ENCODE measurements at places on chromosomes 5 and 9. TPM values are rescaled to one million over a fixed set of nuclear protein-coding genes. Genes with fewer than 3 reads are reported as not detected.

PCDHGB1 gene
- total RNA-seq = 16.8 TPM

VLDLR gene
- 46.4 TPM for total RNA-seq

ST8SIA4 gene
- 36.2 TPM for total RNA-seq

DRD1 gene
- total RNA-seq = 1.3 TPM

CERCAM gene
- total RNA-seq = 11.5 TPM

CATSPER3 gene
- 0.45 TPM for total RNA-seq

ELP1 gene
- total RNA-seq = 53.3 TPM

CCDC187 gene
- 0.09 TPM for total RNA-seq

LVRN gene
- 3.1 TPM for total RNA-seq

CBY3 gene
- total RNA-seq = 0.64 TPM

OR1J2 gene
- not detected for total RNA-seq

C8G gene
- not detected for total RNA-seq

UNC13B gene
- 21.1 TPM for total RNA-seq

SPATA31A3 gene
- not detected for total RNA-seq

SELENOP gene
- 82.0 TPM for total RNA-seq

C5orf58 gene
- not detected for total RNA-seq

TMEM38B gene
- 19.3 TPM for total RNA-seq

PCDHA1 gene
- 7.5 TPM for total RNA-seq

PTPN3 gene
- total RNA-seq = 3.4 TPM

EIF4EBP3 gene
- total RNA-seq = not detected

SH3TC2 gene
- 2.6 TPM for total RNA-seq

DNAH5 gene
- 2.6 TPM for total RNA-seq

PCDHB10 gene
- total RNA-seq = 15.6 TPM

FGF18 gene
- 0.36 TPM for total RNA-seq

SLC25A48 gene
- 0.91 TPM for total RNA-seq

CMBL gene
- total RNA-seq = 10.0 TPM

TMEFF1 gene
- total RNA-seq = 38.7 TPM

GRIA1 gene
- total RNA-seq = 171 TPM

DOCK8 gene
- total RNA-seq = 1.8 TPM

C1QTNF3 gene
- 52.7 TPM for total RNA-seq

P4HA2 gene
- 10.1 TPM for total RNA-seq

SLC36A3 gene
- not detected for total RNA-seq

TYRP1 gene
- 4.0 TPM for total RNA-seq

IL5 gene
- total RNA-seq = not detected

RARS1 gene
- total RNA-seq = 93.4 TPM

SLC36A2 gene
- not detected for total RNA-seq

FAM174A gene
- total RNA-seq = 19.0 TPM

FST gene
- 12.4 TPM for total RNA-seq

ASPN gene
- total RNA-seq = 2.9 TPM

CXCL14 gene
- total RNA-seq = 0.73 TPM

ZFYVE16 gene
- total RNA-seq = 85.2 TPM

TMC1 gene
- 0.45 TPM for total RNA-seq

ADAMTSL2 gene
- total RNA-seq = 1.8 TPM

CMYA5 gene
- 3.2 TPM for total RNA-seq

CCNI2 gene
- total RNA-seq = 1.5 TPM

All from cerebellum (tissue), 4 donors.